ENCODE measurements at places on chromosomes 7 and 10. TPM values are rescaled to one million over a fixed set of nuclear protein-coding genes. Genes with fewer than 3 reads are reported as not detected.

The PITX3 gene
- not detected for polyA plus RNA-seq

The MAP3K8 gene
- 6.0 TPM for polyA plus RNA-seq

The SDK1 gene
- polyA plus RNA-seq: under 0.01 TPM

The ATE1 gene
- 20.6 TPM for polyA plus RNA-seq

The ZNF37A gene
- polyA plus RNA-seq: 5.1 TPM

The DYDC2 gene
- not detected for polyA plus RNA-seq

- no peaks in the 10 kb centered on the region for H3K4me1 ChIP-seq
- H3K36me3 ChIP-seq: no peaks in the 10 kb centered on the region
- no peak for DNase-seq
- no peak overlapping the region for H3K4me3 ChIP-seq
Measured at GRCh38 chr10:3542185-3542611, 242.8 kb downstream of the KLF6 start.

- H3K27ac ChIP-seq: no peak overlapping the region
- DNase-seq: peak; percentile 37
- H3K4me3 ChIP-seq: no peak overlapping the region
- no peaks in the 10 kb centered on the region for H3K36me3 ChIP-seq
- peaks cover 48% of the 10 kb centered on the region for H3K27me3 ChIP-seq
Measured at GRCh38 chr7:128108129-128108528, 76.9 kb upstream of the LRRC4 start.

- H3K4me3 ChIP-seq: no peak overlapping the region
- no peaks in the 10 kb centered on the region for H3K27me3 ChIP-seq
- no peaks in the 10 kb centered on the region for H3K4me1 ChIP-seq
- no peaks in the 10 kb centered on the region for H3K36me3 ChIP-seq
- H3K27ac ChIP-seq: no peak overlapping the region
Measured at GRCh38 chr7:69422574-69422985, 175.7 kb upstream of the AUTS2 start.

DNA sequence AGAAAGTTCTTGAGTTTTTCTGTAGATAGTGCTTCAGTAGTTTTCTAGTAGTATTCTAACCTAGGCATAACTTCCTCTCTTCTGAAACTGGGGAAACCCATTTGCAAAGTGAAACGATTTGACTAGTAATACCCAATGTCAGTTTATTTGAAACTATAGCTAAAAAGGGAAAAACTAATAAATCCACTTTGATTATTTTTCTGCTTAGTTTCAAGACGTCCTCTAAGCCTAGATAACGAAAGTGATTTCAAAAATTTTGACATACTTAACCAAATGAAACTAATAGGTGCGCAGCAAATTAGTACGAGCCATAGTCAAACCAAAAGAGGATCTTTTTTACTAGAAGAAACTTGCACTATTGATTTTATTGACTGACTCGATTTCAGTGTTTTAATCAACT, 9.8 kb upstream of the SP8 start:
- no peak for DNase-seq
- no peak overlapping the region for H3K27ac ChIP-seq
- H3K36me3 ChIP-seq: no peaks in the 10 kb centered on the region
- peaks cover 77% of the 10 kb centered on the region for H3K27me3 ChIP-seq
- H3K4me1 ChIP-seq: no peaks in the 10 kb centered on the region
- H3K4me3 ChIP-seq: no peak overlapping the region

- H3K4me3 ChIP-seq: no peak overlapping the region
- peak; percentile 57 for DNase-seq
- H3K4me1 ChIP-seq: no peaks in the 10 kb centered on the region
- no peak overlapping the region for H3K27ac ChIP-seq
- H3K27me3 ChIP-seq: peaks cover 12% of the 10 kb centered on the region
Measured at GRCh38 chr10:133131053-133131452, 29.0 kb upstream of the KNDC1 start.

DNA sequence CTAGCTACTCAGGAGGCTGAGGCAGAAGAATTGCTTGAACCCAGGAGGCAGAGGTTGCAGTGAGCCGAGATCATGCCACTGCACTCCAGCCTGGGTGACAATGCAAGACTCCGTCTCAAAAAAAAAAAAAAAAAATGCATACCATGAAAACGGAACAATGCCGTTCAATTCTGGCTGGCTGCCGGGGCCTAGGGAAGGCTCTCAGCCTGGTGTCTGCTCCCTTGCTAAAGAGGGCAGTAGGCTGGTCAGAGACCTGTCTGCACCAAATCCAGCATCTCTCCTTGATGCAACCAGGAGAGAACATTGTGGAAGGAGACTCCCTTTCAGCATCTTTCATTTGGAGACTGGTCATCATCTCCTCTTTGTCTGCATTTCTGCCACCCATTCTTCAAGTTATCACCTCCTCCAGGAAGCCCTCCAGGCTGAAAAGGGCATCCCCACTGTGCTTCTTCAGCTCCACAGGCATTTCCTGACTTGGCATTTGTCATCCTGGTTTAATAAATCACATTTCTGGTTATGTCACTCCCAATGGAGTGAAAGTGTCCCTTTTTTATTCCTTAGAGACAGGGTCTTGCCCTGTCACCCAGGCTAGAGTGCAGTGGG, 24.7 kb downstream of the MYL10 start:
- H3K4me1 ChIP-seq: no peaks in the 10 kb centered on the region
- no peaks in the 10 kb centered on the region for H3K27me3 ChIP-seq

- H3K36me3 ChIP-seq: no peaks in the 10 kb centered on the region
- H3K27me3 ChIP-seq: no peaks in the 10 kb centered on the region
- peak overlapping the region; percentile 55 for H3K27ac ChIP-seq
- DNase-seq: no peak
Measured at GRCh38 chr10:124630551-124630950, 113.6 kb downstream of the FAM53B start.

GRCh38 chr7:99253369-99253768, 19.3 kb upstream of the MYH16 start:
- no peak overlapping the region for H3K27ac ChIP-seq
- no peak overlapping the region for H3K4me3 ChIP-seq
- no peak for DNase-seq
- no peaks in the 10 kb centered on the region for H3K36me3 ChIP-seq
- no peaks in the 10 kb centered on the region for H3K4me1 ChIP-seq

GRCh38 chr7:78071491-78072200, 273.1 kb downstream of the PHTF2 start:
- H3K4me3 ChIP-seq: no peak overlapping the region
- no peak overlapping the region for H3K27ac ChIP-seq
- no peaks in the 10 kb centered on the region for H3K36me3 ChIP-seq
- DNase-seq: no peak
- no peaks in the 10 kb centered on the region for H3K4me1 ChIP-seq

- no peak overlapping the region for H3K4me3 ChIP-seq
- no peak overlapping the region for H3K27ac ChIP-seq
- H3K36me3 ChIP-seq: no peaks in the 10 kb centered on the region
- peak; percentile 18 for DNase-seq
- no peaks in the 10 kb centered on the region for H3K27me3 ChIP-seq
- H3K4me1 ChIP-seq: no peaks in the 10 kb centered on the region
Measured at GRCh38 chr10:69696073-69696731, 66.2 kb downstream of the FAM241B start.

GRCh38 chr7:135929722-135930141, 47.4 kb downstream of the MTPN start:
- peak overlapping the region; percentile 65 for H3K27ac ChIP-seq
- no peak for DNase-seq
- H3K4me1 ChIP-seq: peaks cover 47% of the 10 kb centered on the region

- peaks cover 100% of the 10 kb centered on the region for H3K36me3 ChIP-seq
- no peak for DNase-seq
- no peak overlapping the region for H3K4me3 ChIP-seq
- H3K27ac ChIP-seq: no peak overlapping the region
Measured at GRCh38 chr7:143299346-143299745, 11.2 kb downstream of the CASP2 start.

GRCh38 chr7:155804897-155805825, 7.1 kb downstream of the SHH start:
- peaks cover 56% of the 10 kb centered on the region for H3K4me1 ChIP-seq
- no peak overlapping the region for H3K27ac ChIP-seq

DNA sequence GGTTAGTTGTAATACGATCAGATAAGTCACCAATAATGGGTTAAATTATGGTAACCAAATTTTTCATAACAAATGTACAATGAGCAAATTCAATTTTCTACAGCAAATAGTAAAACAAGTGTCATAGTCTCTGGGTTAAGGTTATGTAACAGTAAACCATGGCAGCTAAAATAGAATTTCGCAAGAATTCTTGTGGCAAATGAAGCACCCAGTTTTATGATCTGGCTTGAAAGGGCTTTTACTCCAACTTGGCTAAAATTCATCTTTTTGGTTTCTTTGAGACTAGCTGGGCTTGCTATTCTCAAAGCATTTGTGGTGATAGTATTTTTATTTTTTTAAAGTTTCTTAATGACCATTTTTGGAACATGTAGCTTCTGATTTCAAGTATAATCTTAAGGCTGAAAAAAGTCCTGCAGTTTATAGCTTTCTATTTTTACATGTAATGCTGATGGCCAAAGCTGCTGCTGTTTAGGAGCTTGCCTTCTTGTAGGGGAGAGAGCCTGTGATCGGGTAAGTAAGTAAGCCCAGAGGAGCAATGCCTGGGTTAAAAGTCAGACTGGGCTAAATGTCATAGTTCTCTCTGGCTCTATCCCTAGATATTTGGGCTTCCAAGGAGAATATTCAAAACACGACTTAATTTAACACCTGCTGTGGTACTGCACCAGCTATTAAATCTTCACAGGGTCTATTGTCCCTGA, 55.5 kb upstream of the SYPL1 start:
- no peak for DNase-seq
- H3K27ac ChIP-seq: peak overlapping the region; percentile 48
- H3K27me3 ChIP-seq: no peaks in the 10 kb centered on the region
- peaks cover 21% of the 10 kb centered on the region for H3K4me1 ChIP-seq
- no peaks in the 10 kb centered on the region for H3K36me3 ChIP-seq

DNA sequence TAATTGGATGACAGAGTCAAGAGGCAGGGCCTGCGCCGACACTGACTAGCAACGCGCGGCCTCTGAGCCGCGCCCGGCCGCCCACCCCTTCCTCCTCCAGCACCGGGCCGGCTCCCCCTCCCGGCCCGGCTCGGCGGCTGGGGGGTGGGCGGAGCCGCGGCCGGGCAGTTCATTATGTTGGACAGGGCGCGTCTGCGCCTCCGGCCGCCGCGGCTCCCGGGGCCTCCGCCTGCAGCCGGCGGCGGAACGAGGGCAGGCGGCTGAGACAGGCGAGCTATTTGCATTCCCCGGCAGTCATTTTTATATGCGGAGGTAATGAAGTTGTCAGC, 106.7 kb downstream of the SNX10 start:
- H3K36me3 ChIP-seq: no peaks in the 10 kb centered on the region
- peaks cover 13% of the 10 kb centered on the region for H3K4me1 ChIP-seq
- peak overlapping the region; percentile 32 for H3K4me3 ChIP-seq
- H3K27ac ChIP-seq: peak overlapping the region; percentile 72
- peak; percentile 76 for DNase-seq

DNA sequence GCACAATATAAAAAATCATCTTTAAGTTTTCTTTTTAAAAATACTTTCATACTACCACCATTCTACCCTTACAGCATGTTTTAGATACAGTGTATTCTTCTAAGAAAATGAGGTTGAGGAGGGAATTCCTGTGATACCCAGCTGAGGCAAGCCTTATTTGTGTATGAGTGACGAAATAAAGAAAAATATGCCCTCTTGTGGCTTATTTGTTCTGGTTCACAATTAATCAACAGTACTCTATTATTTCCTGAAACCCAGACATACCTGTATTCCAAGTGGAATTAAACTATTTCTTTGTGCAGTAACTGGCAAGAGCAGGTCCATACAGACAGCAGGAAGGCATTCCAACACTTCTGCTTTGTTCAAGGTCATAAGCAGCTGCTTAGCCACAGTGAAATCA, 4.5 kb upstream of the SEMA3D start:
- H3K27ac ChIP-seq: no peak overlapping the region
- no peak overlapping the region for H3K4me3 ChIP-seq
- no peaks in the 10 kb centered on the region for H3K27me3 ChIP-seq
- no peak for DNase-seq
- peaks cover 8% of the 10 kb centered on the region for H3K4me1 ChIP-seq

DNA sequence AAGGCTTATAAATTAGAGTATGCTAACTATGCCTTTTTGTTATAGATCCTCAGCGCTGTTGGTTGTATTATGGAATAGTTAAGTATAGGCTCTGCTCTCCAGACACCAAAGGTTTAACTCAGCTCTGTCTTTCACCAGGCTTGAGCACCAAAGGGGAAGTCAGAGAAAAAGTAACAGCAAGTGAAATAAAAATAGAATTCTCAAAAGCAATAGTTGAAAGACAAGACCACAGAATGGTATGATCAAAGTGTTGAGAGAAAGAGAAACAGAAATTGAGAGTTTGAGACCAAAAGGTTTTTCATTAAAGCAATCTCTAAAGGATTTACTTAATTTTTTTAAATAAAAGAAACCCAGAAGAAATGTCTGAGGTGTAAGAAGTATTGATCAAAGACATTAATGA, 529.8 kb upstream of the C7orf33 start:
- no peak for DNase-seq
- no peaks in the 10 kb centered on the region for H3K27me3 ChIP-seq
- H3K4me3 ChIP-seq: no peak overlapping the region
- H3K4me1 ChIP-seq: no peaks in the 10 kb centered on the region
- H3K27ac ChIP-seq: no peak overlapping the region

DNA sequence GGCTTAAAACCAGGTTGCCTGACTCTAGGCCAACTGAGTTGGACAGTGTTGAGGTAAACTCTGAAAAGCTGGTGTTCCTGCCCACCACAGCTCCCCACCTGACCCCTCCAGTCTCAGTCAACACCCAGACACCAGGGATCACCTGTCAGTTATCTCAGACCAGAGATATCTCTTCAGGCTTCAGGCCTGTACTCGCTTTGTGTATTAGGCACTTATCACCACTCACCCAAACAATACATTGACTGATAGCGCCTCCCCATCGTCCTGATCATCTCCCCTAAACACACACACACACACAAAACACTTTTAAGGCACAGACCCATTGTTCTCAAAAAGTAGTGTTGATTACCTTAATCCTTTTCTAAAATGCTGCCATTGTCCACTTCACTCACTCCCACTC, 111.5 kb downstream of the PLCE1 start:
- H3K27me3 ChIP-seq: no peaks in the 10 kb centered on the region
- H3K27ac ChIP-seq: no peak overlapping the region
- no peaks in the 10 kb centered on the region for H3K36me3 ChIP-seq
- H3K4me3 ChIP-seq: no peak overlapping the region
- no peak for DNase-seq
- no peaks in the 10 kb centered on the region for H3K4me1 ChIP-seq

- peak within 1 kb of the TSS; percentile 65 for H3K27ac ChIP-seq
- H3K27me3 ChIP-seq: no peaks in the 10 kb centered on the region
- no peak for DNase-seq
- H3K36me3 ChIP-seq: no peaks in the 10 kb centered on the region
- peaks cover 5% of the 10 kb centered on the region for H3K4me1 ChIP-seq
Measured at GRCh38 chr10:91909117-91909677, at the start of gene FGFBP3. Gene FGFBP3 (minus strand): TSS chr10:91909486. CDS start chr10:91908969, 517 bp downstream.

- H3K27me3 ChIP-seq: no peaks in the 10 kb centered on the region
- peaks cover 19% of the 10 kb centered on the region for H3K4me1 ChIP-seq
- peak overlapping the region; percentile 49 for H3K4me3 ChIP-seq
Measured at GRCh38 chr10:102870221-102870620, 951 bp downstream of the AS3MT start.

Data from sigmoid colon (tissue), 7 donors.